Ureter (tissue), 1 donor: ENCODE measurements at places on chromosomes 11 and 22. TPM values are rescaled to one million over a fixed set of nuclear protein-coding genes. Genes with fewer than 3 reads are reported as not detected.
A peak's percentile ranks its signal among the peaks of the same experiment; 100 is the strongest.

NPAS4 gene
- 1.2 TPM for total RNA-seq

DNA sequence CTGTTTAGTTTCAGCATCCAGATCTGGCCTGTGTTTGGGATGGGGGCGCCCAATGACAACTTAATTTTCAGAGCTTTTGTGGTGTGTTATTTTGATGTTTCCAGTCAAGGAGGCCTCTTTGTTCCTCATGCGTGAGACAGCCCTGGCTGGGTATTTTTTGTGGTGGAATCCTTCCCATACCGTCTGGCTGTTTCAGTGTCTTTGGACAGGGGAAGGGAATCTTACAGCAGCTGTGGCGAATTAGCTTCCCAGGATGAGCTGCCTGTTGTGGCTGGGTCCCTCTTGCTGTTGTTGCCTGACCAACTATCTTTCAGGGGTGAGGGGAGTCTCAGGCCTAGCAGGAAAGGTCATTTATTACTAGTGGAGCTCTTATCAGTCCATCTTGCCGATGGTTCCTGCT lies 138.8 kb downstream of the ARHGAP20 start:
- no peak for DNase-seq

GRCh38 chr22:44783091-44783490 lies 30.7 kb downstream of the ARHGAP8 start:
- no peak for DNase-seq

DNA sequence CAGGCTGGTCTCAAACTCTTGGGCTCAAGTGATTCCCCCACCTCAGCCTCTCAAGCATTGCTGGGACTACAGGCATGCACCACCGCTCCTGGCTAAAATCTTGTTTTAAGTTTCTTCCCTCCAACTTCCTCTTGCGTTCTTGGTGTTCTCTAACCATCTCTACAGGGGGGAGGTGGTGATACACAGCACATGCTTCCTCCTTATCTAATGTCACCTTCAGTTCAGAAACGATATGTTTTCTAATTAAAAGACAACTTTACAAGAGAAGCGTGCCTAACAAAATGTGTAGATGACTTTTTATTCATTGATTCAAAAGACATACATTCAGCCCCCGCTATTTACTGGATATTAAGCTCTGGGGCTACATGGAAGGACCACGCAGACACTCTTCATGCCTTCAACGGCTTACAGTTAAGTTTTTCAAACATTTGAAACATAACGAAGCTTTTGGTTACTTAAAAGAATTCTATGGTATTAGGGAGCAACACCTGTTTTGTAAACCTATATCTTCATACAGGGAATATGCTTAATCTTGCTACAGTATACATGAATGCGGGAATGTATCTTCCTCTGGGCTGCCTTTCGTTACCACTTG lies 933 bp upstream of the DLAT start:
- DNase-seq: no peak

DNA sequence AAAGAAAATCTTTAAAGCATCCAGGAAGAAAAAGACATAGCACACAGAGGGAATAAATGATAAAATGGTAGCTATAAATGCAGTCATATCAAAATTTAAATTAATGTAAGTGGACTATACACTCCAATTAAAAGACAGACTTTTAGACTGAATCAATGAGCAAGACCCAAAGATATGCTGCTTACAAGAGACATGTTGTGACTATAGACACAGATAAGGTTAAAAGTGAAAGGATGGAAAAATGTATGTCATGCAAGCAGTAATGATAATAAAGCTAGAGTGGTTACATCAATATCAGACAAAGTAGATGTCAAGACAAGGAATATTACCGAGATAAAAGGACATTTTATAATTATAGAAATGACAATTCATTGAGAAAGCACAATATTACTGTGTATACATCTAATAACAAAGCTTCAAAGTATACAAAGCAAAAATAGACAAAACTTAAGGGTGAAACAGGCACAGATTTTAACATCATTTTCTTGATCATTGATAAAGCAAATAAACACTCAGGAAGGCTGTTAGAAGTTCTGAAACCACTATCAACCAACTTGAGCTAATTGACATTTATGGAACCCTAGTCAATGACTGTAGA lies 22.8 kb upstream of the MUC5AC start:
- DNase-seq: no peak

DNA sequence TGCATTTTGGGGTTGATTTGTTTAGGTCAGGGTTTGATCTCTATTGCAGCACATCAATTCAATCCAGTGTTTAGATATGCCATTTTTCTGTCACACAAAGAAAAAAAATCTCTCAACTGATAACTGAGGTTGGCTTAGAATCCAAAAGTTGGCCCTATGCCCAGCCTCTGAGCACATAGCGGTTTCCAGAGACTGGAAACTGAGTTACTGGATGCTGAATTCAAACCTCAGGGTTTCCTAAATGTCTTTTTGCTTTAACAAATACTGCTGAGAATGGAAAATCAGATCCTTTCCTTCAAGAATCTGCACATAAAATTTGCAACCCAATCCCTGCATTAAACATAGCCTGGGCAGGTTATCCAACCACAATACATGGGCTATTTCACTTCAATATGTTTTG lies 4.0 kb downstream of the P4HA3 start:
- no peak for DNase-seq

GRCh38 chr11:3853899-3854659 lies 1.4 kb upstream of the STIM1 start:
- peak; percentile 74 for DNase-seq

GRCh38 chr11:69971741-69972140 lies 106.4 kb upstream of the ANO1 start:
- no peak for DNase-seq

- DNase-seq: no peak
Observed at GRCh38 chr11:114178656-114179055, 117.5 kb upstream of the NNMT start.

GRCh38 chr11:69841859-69842698 lies 22.9 kb upstream of the FGF3 start:
- no peak for DNase-seq

DNA sequence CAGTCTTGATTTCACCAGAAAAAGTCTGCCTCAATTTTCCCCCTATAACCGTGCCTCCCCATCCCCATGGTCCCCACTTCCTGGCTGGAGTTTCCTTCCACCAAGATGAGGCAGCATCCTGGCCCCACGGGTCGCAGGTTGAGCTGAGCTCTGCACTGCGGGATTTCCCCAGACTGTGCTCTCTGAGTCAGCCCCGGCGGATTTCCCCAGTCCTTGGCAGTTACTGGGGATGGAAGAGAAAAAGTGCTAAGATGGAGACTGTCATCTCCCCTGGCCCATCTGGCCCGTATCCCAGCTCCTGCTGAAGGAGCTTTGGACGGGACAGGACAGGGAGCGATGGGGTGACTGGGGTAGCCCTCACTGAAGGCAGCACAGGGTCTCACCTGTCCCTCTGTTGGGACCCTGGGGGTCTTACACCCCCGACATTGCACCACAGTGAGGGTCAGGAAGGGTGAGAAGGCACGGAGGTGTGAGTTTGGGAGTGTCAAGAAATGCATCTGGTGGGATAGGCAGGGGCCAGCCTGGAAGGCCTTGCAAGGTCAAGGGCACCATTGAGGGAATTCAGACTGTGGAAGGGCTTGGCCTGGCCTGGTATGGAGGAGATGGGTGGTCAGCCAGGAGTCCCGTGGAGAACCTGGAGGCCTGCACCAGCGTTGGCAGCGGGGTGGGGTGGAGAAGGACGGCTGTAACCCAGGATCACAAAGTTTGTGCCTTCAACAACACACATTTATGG lies 36.5 kb downstream of the NADSYN1 start:
- DNase-seq: peak; percentile 33

- no peak for DNase-seq
Observed at GRCh38 chr22:42018224-42018623, 19.6 kb downstream of the WBP2NL start.

C11orf86 gene
- total RNA-seq: not detected

SEC14L3 gene
- total RNA-seq: not detected

- DNase-seq: peak; percentile 80
Observed at GRCh38 chr11:62508336-62509058, 38.1 kb downstream of the AHNAK start.

GRCh38 chr11:66887526-66887925 lies 30.7 kb downstream of the LRFN4 start:
- DNase-seq: no peak

GRCh38 chr11:119537306-119538253 lies 114.6 kb upstream of the THY1 start:
- no peak for DNase-seq

DNA sequence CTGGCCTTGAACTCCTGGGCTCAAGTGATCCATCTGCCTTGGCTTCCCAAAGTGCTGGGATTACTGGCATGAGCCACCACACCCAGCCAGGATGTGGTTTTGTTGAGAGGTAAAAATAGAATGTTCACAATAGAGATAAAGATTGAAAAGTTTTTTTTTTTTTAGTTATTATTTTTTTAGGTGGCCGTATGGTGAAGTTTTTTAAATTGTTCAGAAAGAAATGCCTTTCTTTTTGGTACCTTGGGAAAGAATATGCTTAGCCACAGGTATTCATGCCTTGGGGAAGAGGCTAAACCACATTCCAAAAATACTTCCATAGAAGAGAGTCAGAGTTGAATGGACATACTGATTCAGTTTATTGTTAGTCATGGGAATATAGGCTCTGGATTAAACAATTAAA lies 143.4 kb downstream of the C11orf91 start:
- DNase-seq: no peak

DNA sequence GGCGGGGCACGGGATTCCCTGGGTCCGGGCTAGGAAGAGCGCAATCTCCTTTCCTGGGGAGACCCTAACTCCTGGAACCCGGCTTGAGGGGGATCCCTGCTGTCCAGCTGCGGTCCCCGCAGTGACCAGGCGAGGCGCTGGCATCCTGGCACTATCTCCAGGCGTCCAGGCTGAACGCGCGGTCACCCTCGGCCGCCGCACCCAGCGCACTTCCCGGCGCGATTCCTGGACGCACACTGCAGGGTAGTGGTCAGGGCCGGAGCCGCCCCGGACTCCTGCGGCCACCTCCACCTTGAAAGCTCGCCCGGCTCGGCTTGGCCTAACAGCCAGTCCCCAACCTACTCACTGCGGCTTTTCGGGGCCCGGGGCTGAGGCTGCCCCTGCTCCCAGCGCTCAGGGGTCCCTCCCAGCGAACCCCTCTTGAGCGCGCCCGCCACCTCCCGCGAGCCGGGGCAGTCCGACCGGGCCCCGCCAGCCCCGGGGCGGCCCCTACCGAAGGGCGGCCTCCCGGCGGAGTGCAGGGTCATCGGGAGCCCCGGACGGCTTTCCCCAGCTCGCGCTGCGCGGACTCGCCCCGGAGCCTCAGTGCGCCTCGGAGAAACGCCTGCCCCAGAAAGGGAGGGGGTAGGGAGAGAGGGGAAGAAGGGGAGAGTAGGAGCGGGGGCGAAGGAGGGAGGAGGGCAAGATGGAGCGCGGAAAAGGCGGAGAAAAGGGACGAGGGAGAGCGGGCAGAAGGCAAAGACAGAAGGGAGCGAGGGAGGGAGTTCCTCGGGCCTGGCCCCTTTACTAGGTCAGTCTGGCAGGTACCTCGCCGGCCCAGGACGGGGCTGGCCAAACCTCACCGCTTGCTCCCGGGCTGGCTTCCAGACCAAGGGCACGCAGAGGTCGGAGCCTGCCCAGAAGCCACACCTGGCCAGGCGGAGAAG lies 1.0 kb downstream of the POU2AF3 start:
- peak; percentile 79 for DNase-seq

DNA sequence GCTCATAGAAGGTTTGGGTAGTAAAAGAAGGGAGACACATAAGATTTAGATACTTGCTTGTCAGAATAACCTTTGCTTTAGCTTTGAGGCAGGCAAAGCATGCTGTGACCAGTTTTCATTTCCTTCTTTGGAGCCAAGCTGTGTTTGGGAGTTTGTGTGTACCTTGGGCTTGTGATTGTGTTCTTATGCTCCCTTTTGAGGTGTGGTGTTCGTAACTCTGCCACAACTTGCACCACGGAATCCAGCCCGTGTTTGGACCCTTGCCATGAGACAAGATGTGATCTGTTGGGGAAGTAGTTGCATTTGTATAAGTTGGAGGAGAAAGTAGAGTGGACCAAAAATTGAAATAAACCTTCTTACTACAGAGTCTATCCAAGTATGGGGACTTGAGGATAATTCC lies 34.0 kb downstream of the BMAL1 start:
- peak; percentile 83 for DNase-seq

GRCh38 chr22:31340360-31340759 lies 5.8 kb downstream of the PATZ1 start:
- DNase-seq: no peak

- DNase-seq: peak; percentile 52
Observed at GRCh38 chr11:131511794-131512193, 141.4 kb downstream of the NTM start.
